Peyer's patch (tissue), 4 donors: ENCODE measurements at places on chromosomes 5 and 9.

DNA sequence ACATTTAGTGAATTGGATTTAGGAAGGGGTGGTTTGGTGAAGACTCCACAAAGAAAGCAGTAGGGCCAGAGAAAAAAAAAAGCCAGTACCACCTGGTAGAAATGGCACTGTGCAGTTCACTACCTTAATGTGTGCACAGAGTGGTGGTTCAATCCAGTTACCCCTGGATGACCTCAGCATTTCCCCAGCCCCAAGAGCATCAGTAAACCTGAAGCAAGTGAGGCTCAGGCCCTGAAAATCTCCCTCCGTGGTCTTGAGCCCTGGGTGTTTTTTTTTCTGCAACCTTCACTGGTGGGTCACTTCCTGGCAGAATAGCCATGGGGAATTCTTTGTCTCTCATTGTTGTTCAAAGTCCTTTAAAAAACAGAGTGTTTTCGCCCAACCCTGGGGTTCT, 202.9 kb downstream of the GADD45G start:
- DNase-seq, result no peak

- no peak for DNase-seq
These were observed 24.5 kb downstream of the CCDC125 start for GRCh38 chr5:69308046-69308553.

GRCh38 chr5:159877894-159878448, 38.3 kb upstream of the ADRA1B start:
- DNase-seq, result peak; percentile 57

DNA sequence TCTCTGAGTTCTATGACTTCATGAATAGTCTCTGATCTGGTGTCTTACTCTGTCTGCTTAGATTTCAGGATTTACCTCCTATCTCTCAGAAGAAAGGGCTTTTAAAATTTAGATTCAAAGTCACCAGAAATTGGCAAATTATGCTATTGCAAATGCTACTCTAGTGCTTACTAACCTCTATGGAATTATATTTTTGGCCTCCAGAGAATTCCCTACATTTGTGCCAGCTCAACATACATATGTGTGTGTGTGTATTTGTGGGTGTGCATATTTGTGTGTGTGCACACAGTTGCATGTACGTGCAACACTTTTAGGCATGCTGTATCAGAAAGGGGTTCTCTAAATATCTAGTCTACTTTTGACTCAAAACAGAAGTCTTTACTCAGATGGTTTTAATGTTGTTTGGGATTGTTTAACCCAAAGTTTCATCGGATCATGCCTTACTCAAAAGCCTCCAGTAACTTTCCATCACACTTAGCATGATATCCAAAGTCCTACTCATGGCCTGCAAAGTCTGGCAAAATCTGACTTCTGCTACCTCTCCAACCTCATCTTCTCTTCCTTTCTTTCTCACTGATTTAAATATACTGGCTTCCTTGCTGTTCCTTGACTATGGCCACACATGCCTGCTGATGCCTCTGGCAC, 147.6 kb upstream of the NR3C1 start:
- DNase-seq, result no peak

- DNase-seq, result no peak
These were observed 461.0 kb upstream of the C9orf72 start for GRCh38 chr9:28034242-28034641.

DNA sequence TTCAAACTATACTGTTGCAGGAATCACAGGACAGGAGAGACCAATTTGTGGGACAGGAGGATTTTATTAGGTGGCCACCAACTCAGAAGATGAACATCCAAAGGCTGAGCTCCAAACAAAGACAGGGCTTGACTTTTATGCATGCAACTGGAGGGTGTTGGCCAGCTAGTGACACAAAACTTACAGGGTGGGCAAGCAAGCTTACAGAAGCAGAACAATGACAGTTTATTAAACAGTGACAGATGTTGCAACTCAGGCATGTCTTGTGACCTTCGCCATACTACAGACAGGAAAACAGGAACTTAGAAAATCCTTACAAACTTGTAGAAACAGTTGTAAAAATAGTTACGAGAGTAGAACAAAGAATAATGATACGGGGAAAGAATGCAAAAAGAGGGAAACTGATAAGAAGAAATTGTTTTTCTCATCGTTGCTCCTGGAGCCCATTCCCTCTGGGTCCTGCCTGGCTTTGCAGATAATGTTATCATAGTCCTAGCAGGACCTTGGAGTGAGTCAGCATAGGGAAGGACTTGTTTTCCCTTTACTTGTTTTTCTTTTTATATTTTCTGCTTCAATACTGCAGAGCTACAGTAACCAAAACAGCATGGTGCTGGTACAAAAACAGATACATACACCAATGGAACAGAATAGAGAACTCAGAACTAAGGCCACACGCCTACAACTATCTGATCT, 2083.0 kb upstream of the ACO1 start:
- DNase-seq, result no peak

DNA sequence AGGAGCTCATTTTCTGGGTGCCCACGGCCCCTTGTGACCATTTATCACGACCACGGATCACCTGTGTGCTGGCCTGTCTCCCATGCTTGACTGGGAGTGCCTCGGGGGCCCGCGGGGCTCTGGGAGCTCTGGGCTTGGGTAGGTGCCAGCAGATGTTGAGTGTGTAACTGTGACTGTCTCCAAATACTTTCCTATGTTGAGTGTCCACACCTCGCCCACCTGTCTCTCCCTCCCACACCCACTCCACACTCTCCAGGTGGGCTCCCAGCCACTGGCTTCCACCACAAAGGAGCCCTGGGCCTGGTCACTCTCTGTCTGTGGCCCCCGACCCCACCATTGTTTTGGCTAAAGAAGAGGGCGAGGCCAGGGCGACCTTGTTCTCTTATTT, 196.4 kb downstream of the CDK5RAP2 start:
- DNase-seq, result no peak

- no peak for DNase-seq
These were observed 75.4 kb upstream of the GDNF start for GRCh38 chr5:37915097-37915736.

DNA sequence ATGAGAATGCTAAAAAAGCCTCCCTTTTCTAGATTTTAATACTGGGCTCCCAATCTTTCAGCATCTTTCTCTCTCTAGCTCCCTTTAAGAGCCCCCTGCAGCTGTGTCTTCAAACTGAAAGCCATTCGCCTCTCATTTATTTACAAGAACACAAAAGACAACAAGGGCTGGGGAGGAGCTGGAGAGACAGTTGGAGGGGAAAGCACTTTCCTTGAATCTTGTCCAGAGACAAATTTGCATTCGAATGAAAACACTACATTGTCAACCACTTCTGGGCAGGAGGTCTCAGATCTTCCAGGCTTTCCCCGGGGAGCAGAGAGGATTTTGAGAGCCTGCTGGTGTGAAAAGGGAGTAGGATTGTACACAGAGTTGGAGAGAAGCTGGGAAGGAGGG, 518.3 kb downstream of the CTNND2 start:
- no peak for DNase-seq

DNA sequence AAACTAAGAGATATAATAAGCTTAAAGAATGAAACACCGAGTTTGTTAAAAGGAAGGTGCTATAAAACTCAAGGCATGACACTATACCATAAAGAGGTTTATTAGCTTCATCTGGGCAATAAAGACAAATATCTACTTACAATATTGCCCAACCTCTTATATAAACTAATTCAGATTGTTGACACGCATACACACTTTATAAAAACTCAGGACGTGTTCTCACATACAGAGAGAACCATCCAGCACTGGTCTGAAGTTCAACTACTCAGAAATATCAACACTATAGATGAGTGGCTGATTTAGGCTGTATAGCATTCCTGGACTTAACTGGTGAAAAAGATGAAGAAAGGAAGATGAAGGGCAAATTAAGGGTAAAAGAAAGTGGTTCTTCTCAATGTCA, 81.2 kb downstream of the FRMD3 start:
- no peak for DNase-seq

- no peak for DNase-seq
These were observed 405.0 kb upstream of the TNC start for GRCh38 chr9:115522912-115523311.

DNA sequence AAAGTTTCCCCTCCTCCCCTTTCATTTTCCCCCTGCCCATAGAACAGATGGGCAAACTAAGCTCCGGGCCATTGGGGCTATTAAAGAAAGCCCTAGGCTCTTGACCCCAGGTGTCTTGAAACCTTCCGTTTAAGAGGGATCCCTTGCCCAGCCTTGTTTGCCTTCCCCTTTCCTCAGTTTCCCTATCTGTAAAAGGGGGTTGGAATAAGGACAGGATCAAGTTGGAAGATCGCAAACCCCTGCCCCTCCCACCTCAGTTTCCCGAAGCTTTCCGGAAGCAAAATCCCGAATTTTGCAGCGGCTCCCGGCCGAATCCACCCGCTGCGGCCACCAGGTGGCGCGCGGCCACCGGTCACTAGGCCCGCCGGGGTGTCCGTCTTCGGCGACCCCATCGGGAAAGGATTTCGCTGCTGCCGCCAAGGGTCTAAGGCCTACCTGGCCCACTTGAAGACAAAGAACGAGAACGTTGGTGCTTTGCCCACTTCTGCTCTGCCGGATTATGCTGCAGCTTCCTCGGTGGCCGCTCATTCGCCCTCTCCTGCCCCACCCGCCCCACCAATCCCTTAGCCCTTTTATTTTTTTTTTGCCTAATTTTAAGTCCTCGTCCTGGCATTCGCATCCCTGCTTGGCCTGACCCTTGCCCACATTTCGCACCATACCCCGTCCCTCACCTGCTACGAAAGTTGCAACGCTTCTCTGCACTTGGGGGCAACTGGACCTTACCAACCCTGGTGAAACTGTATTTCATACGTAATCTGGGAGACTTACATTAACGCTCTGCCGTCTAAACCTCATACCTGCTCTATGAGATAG, 962 bp upstream of the NR6A1 start:
- DNase-seq, result peak; percentile 77

GRCh38 chr5:96141749-96142148, 180.1 kb upstream of the ELL2 start:
- no peak for DNase-seq

- DNase-seq, result no peak
These were observed 626.7 kb downstream of the CCDC171 start for GRCh38 chr9:16179566-16179965.
